ENCODE measurements at places on chromosomes 3 and 15.
A peak's percentile ranks its signal among the peaks of the same experiment; 100 is the strongest.

DNA sequence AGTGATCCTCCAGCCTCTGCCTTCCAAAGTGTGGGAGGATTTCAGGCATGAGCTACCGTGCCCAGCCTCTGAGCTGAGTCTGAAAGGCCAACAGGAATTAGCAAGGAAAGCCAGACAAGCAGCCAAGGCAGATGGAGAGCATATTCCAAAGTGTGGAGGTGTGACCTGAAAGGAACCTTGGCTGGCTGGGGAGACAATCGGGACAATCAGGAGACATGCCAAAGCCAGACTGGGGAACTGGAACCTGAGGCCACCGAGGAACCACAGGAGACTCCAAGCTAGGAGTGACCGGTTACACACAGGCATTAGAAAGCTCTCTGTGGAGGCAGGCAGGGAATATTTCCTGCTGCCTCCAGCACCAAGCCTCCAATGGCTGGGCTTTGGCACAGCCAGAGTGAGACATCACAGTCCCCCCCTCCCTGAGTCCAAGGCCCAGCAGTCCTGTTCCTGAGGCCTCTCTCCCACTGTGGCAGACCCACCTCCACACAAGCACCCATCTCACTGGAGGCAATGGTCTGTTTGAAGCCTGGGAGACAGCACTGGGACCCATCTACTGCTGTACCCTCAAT is 4.5 kb upstream of the C15orf39 start:
- no peak for DNase-seq

- no peak for DNase-seq
These were observed 11.4 kb downstream of the ACTC1 start for GRCh38 chr15:34783991-34784390.

DNA sequence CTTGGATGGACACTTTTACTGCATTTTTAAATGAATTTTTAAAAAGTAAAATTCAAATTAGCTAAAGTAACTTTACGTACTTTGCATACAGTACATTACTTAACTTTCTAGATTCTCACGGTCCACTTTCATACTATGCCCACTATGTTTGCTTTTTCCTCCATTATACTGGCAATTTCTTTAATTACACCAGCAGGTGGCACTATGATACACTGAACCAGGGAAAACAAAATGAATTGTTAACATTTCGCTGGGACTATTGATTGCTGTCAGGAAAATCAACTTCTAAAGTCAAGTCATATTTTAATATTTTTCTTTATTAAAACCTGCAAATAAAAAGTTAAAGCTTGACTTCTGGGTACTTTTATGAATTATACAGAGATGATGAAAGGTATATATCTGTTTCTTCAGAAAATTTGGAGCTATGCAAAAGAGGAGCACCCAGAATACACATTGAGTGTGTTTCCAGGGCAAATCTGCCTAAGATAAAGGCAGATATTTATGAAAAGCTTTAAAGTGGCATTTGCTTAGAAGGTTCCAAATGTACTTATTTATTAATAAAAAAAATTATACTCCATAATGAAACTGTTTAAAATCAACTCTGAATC is 21.8 kb upstream of the POU1F1 start:
- no peak for DNase-seq

- DNase-seq = no peak
These were observed 12.6 kb downstream of the LIMD1 start for GRCh38 chr3:45606991-45607712.

DNA sequence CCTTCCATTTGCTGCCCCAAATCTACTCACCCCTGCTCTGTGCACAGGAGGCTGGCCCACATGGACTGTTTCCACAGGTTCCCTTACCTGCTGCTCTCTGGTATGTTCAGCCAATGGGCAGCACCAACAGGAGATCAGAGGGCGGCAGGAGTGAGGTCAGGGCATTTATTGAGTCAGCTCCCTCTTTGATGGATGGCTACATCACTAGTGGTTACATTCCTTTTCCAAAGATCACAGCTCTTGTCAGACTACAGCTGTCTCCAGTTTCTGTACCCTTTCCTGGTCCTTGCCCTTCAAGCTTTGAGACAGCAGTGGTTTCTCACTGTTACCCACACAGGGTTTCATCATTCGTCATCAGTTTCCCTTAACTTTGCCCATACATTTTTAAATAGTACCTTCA is 325.1 kb downstream of the SUCLG2 start:
- no peak for DNase-seq

DNA sequence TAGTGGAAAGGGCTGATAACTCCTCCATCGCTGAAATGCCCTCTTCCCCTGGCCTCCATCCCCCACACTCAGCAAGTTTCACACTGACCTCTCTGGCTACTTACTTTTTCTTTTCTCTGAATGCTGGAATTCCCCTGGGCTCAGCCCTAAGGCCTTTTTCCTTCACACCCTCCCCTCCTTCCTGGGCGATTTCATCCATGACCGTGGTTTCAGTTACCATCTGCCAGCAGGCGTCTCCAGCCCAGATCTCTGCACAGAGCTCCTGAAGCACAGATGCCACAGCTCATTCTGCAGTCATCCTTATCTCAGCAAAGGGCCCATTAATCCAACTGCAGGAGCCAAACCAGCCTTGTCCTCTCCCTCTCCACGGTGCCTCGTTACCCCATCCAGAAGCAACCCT is 114.0 kb downstream of the RFTN1 start:
- no peak for DNase-seq

DNA sequence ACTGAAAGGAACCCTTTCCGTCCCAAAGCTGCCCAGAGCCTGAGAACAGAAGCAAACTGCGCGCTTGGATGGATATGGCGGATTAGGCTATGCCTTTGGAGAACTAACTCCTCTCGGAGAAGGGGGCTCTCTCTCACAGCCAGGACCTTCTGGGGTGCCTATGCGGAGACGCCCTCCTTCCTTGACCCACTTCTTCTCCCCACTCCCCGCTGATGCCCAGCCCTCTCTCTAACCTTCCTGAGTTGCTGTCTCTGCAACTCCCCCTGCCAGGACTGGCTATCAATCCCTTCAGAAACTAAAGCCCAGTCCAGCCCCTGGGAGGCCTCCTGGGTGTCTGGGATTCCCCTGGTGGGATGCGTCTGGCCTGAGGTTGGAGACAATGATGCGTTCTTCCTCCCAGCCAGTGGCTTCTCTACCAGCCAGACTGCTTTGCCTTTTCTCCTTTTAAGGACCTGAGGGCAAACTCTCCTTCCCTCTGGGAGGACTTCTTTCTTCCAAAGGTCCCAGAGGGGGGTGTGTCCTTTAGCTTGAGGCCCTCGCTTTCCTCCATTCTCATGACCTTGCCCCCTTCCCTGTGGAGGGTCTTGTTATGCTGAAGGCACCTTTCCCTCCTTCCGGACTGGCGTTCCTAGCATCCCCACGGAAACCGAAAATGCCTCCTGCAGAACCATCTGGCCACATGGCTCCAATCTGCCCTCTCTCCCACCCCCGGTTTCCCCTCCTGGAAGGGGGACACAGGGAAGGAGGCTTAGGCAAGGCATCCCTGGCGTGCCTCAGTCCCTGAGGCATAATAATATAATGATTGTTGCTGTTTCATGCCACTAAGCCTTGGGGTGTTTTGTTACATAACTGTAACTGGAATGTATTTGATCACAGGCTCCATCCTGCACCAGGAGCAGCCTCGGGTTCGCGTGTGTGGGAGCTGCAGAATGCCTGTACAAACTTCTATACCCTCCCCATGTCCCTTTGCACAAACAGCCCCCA is 63.4 kb upstream of the C15orf39 start:
- no peak for DNase-seq

- DNase-seq = no peak
These were observed 89.6 kb upstream of the GALNT15 start for GRCh38 chr3:16084887-16085286.

- no peak for DNase-seq
These were observed 114.5 kb downstream of the CD47 start for GRCh38 chr3:107976202-107976800.

GRCh38 chr3:58628823-58629562 is 37.6 kb downstream of the FAM3D start:
- DNase-seq = peak; percentile 91

GRCh38 chr3:8385848-8386620 is 115.6 kb upstream of the LMCD1 start:
- no peak for DNase-seq

DNA sequence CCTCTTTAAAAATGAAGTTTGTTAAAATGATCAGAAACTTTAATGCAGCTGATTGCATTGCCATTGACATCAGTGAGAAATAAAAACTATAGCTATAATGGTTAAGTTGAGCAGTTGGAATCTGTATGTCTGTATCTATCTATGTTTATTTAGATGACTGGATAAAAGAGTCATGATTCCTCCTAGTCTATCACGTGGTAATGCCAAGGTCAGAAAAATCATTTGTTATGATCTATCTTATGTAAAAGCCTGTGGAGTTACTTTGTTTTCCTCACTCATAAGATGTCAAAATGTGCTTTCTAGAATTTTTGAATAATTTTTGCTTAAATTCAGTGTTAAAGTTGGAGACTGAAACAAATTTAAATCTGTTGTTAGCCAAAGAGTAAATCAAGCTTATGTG is 63.3 kb downstream of the MBNL1 start:
- DNase-seq = no peak

- DNase-seq = no peak
These were observed 119.3 kb upstream of the SLC2A2 start for GRCh38 chr3:171145798-171146197.

DNA sequence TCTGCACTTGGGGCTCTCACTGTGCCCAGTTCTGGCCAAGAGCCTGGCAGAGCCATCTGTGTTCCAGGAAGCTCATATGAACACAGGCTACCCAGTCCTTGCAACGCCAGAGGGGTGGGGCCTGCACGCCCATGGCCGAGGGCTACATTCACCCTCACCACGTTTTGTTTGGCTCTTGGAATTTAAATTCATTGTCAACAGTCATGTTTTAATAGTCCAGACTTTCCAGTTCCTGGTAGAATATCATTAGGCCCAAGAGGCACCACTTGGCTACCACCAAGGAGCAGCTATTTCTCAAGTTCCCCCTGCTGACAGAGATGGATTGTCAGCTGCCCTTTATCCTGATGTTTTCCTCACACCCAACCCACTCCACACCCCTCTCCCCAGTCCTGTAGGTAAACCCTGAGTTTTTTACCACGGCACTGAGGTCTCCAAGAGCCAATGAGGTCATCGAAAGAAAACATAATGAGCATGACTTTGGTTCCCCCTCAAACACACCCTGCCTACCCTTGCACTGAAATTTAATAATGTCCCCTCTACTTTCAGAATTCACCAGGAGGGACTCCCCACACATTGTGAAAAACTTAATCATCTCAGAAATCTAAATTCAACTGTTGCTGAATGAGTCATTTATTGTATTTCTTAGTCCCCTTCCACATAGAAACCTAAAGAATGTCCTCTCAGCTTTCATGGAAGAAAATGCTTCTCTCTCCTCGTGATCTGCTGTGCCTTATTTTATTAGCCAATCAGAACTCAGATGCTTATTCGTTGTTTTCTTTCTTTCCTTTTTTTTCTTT is 125.1 kb downstream of the SHQ1 start:
- no peak for DNase-seq

- DNase-seq = no peak
These were observed 89.0 kb downstream of the NFKBIZ start for GRCh38 chr3:101938262-101938847.

GRCh38 chr15:40511472-40512133 is 40.8 kb downstream of the CHST14 start:
- DNase-seq = peak; percentile 34

GRCh38 chr3:175294793-175295192 is 435.7 kb downstream of the NAALADL2 start:
- no peak for DNase-seq

GRCh38 chr3:190019844-190020243 is 100.9 kb downstream of the P3H2 start:
- no peak for DNase-seq
